ENCODE measurements at places on chromosomes 13 and 19.

GRCh38 chr19:34017024-34017423 is 155.3 kb upstream of the LSM14A start:
- DNase-seq, result no peak

DNA sequence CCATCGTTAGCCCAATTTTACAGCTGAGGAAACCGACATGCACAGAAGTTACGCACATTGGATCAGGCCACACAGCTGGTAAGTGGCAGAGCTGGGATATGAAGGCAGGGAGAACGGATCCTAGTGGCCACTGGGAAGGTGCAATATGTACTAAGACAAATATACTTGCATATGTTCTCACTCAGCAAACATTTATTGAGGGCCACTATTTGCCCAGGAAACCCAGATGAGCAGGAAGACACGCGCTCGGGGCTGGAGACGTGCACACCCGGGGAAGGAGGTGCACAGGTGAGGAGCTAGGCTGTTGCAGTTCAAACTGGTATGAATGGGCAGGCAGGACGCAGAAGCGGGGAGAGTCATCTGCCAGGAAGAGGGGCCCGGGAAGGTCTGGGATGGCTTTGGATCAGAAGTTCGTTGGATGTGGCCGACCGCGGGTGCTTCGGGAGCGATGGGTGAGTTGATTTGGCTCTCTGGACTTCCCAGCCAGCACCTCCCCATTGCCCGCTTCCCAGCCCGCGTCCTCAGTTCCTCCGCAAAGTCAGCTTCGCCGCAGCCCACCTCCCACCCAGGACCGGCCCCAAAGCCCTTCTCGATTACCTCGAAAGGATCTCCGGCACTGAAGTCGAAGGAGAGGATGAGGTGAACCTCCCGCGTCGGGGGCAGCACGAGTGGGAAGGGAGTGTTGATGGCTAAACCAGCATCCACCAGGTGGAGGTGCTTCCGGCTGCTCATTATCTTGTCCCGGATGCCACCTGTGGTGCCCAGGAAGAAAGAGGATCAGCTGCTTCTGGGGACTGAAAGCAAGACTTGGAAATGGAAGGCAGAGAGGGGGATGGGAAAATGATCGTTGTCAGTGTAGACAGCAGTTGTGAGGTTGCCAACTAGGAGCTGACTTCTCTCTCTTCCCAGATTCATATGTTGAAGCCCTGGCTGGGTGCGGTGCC is 17.8 kb upstream of the CABP5 start:
- no peak for DNase-seq

GRCh38 chr13:98549006-98549727 is 27.7 kb downstream of the STK24 start:
- DNase-seq, result no peak

- no peak for DNase-seq
These were observed 505.5 kb downstream of the DIAPH3 start for GRCh38 chr13:59658027-59658737.

- DNase-seq, result no peak
These were observed 442 bp upstream of the RFC3 start for GRCh38 chr13:33817513-33817900.
